ENCODE measurements at places on chromosomes 3 and 15.
A peak's percentile ranks its signal among the peaks of the same experiment; 100 is the strongest.

DNA sequence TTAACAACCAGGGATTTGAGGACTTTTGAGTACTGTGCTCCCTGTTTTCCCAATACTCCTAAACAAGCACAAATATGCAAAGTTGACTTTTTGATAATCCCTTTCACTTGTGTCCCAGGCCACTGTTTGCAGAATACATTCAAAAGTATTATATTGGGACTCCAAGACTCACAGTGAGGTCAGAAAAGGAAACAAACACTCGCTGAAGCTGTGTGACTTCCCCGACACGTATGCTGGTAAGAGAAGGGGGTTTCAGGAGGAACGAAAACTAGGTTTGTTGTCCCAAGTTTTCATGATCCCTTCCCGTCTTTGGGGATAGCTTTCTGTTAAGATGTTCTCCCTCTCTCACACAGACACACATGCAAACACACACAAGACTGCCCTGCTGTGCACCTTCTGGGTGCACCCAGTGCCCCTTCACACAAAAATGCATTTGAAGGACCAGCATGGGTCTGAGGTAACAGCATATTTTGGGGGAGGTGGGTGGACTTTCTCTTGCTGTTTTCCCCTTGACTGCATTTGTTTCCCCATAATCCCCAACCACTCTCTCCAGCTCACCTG is 225.2 kb upstream of the PRICKLE2 start:
- no peak for DNase-seq

- no peak for DNase-seq
Observed at GRCh38 chr3:34568766-34569165, 770.3 kb downstream of the PDCD6IP start.

DNA sequence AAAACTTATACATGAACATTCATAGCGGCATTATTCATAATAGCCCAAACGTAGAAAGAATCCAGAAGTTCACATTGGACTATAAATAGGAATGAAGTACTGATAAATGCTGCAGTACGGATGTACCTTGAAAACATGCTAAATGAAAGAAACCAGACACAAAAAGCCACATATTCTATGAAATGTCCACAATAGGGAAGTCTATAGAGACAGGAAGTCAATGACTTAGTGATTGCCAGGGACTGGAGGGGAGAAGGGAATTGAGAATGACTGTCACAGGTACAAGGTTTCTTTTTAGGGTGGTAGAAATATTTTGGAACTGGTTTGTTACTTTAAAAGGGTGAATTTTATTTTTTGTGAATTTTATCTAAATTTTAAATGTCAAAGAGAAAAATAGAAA is 71.4 kb upstream of the SKOR1 start:
- no peak for DNase-seq

DNA sequence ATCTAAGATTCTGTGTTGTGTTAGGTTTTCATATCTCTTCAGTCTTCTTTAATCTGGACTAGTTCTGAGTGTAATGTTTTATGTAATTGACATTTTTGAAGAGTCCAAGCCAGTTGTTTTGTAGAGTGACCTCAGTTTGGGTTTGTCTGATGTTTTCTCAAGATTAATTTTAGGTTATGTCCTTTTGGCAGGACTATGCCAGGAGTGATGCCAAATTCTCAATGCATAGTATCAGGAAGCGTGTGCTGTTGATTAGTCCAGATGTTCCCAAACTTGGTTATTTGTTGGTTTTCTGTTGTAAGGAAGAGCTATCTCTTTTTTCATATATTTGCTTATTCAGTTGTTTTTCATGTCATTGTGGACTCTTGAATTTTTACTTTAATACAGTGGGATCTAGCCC is 32.6 kb downstream of the NMD3 start:
- DNase-seq = no peak

GRCh38 chr3:126053513-126053912 is 30.4 kb downstream of the SLC41A3 start:
- no peak for DNase-seq

DNA sequence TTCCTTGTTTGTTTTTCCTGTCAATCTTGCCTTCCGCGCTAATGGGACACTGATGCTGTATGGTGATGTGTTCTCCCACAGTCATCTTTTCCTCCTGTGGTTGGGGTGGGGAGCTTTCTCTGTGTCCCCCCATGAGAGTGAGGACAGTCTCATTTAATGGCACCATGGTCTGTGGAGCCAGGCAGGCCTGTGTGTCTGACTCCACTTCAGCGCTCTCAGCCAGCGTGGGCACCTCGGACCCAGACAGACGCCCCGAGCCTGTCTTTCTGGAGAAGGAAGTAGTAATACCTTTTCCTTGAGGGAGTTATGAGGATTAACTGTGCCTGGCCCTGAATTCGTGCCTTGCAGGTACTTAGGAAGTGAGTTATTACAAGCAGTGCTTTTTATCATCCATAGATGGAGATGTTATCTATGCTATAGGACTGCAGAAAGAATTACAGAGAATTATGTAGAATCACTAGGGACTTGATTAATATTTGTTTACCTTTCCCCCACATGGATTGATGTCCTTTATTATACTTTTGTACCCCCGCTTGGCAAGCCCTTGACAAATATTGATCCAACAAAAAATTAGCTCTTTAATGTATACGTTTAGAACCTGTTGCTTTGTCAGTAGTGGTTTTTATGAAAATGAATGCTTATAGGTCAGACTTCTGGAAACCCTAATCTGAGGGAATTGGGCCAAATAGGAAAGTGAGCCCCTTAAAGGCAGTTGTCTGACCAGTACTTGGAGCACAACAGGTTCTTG is 152.4 kb downstream of the PGPEP1L start:
- DNase-seq = no peak

DNA sequence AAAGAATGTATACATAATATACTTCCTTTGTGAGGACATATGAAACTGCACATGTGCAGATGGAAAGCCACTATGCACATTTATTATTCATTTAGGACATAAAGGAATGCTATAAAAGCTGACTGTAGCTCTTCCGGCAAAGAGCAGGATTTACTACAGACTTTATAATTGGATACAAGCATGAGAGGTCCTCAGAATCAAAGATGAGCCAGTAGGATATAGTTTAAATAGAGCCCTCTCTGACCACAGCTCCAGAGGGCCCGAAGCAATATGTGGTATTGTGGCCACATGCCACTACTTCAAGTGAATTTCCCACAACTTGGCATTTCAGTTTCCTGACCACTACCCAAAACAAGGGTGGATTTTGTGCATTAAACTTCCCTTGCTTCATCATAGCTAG is 140.9 kb downstream of the ATP8B4 start:
- DNase-seq = no peak

GRCh38 chr3:4613366-4613765 is 120.2 kb downstream of the ITPR1 start:
- DNase-seq = no peak

DNA sequence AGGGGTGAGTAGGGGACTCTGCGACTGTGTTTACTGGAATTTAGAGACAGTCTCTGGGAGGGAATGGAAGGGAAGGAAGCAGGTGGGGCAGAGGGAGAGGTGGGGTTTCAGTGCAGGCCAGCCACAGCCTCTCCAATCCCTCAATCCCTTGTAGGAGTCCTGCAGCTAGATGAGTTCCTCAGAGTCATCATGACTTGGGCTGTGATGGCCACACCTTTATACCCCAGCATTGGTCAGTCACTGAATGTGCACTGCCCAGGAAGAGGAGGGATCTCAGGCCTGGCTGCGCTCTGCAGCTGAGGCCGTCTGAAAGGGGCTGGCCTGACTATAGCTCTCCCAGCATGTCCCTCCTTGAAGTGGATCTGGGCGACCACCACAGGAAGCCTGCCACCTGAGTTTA is 67.3 kb upstream of the GLCE start:
- no peak for DNase-seq

DNA sequence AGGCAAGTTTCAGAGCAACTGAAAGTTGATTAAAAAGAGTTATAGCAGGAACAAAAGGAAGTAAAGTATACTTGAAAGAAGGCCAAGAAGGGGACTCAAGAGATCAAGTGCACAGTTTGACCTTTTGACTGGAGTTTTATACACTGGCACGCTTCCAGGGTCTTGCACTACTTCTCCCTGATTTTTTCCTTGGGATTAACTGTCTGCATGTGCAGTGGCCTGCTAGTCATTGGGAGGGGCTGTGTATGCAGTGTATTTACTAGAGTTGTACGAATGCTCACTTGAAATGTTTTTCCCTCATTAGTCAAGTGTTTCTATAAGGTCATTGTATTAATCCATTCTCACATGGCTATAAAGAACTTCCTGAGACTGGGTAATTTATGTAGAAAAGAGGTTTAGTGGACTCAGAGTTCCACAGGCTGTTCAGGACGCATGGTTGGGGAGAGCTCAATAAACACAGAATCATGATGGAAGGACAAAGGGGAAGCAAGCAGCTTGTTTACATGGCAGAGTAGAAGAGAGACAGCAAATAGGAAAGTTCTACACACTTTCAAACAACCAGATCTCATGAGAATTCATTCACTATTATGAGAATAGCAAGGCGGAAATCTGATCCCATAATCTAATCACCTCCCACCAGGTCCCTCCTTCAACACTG is 571.8 kb downstream of the ZPLD1 start:
- no peak for DNase-seq

GRCh38 chr3:83514130-83514914 is 1444.5 kb upstream of the CADM2 start:
- no peak for DNase-seq

- no peak for DNase-seq
Observed at GRCh38 chr15:58443308-58443707, 11.5 kb downstream of the LIPC start.

- peak; percentile 63 for DNase-seq
Observed at GRCh38 chr15:39312984-39313383, 267.9 kb upstream of the THBS1 start.

DNA sequence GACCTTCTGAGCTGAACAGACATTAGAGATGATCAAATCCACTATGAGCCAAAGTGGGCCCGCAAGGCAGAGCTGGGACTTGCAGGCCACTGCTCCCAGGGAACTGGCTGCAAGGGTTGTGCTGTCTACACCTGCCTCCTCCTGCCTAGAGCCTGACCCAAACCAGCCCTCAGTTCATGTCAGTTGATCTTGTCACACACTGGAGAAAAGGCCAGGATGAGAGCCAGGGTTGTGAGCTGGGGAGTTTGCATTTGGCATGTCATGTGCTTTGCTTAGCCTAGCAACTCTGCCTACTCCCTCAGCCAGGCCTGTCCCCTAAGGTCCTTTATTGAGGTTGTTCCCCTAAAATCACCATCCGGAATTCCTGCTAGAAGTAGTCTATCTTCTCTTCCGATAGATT is 67.8 kb downstream of the RAB11A start:
- no peak for DNase-seq

GRCh38 chr15:59259137-59259943 is 52.7 kb downstream of the LDHAL6B start:
- no peak for DNase-seq

DNA sequence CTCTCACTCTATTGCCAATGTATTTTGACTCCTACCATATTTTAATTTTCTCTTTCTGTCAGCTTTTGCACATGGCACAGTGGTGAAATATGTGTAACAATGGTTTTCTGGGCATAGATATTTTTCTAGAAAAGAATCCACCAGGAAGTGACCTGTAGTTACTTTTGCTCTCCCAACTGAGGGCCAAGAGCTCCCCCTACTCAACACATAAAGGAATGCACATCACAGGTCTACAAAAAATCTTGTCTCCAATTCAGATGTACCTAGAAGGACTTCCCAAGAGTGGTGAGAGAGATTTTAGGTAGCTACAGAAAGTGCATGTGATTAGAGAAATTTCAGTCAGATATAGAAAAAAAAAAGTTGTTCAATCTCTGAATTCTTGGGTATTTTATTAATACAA is 15.6 kb downstream of the CPA3 start:
- no peak for DNase-seq

DNA sequence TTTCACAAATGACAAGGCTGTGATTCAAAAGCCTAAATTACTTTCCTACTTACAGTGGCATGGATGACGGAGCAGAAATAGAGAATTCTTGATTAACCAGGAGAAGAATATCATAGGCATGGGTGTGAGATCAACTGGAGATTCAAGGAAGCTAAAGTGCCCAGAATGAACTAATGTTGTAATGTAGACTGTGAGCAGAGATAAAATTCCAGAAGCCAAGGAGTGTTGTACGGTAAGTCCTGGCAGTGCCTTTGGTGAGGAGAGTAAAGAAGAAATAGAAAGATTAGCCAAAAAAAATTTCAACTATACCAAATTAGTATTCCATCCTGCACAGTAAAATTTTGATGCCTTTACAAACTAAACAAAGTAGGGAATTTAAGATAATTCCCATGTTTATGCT is 75.9 kb downstream of the ZBTB20 start:
- DNase-seq = no peak

DNA sequence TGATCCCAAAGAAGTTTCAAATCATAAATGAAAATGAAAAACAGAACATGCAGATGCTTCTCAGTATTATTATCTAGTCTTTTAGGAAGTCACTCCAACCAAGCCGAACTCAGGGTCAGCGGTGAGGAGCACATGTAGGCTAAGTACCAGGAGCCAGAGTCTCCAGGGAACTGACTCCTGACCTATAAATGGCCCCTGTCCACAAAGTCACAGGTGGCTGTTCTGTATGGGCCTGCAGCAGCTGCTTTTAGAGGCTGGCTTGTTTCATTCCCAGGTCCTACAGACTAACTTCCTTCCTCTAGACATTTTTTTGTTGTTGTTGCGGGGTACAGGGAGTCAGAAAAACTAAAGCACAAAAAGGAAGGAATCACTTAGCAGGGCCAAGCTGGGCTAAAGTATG is 54.6 kb downstream of the DAPK2 start:
- no peak for DNase-seq

GRCh38 chr3:187913617-187914033 is 168.4 kb upstream of the BCL6 start:
- peak; percentile 20 for DNase-seq

DNA sequence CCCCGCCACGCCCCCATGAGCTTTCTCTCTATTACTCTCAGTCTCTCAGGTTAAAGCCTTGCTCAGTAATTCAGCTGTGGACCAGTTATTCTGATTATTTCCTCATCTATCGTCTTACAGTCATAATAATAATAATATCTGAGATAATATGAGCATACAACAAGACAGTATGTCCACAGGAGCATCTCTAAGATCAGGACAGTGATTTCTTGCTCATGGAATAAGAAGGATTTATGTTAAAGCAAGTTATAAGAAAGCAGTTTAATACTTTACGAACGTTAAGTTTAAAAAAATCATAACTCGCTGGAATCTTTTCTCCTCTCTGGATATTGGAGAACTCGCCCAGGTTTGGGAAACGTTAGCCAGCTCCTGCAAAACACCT is 643 bp upstream of the LMCD1 start:
- no peak for DNase-seq

DNA sequence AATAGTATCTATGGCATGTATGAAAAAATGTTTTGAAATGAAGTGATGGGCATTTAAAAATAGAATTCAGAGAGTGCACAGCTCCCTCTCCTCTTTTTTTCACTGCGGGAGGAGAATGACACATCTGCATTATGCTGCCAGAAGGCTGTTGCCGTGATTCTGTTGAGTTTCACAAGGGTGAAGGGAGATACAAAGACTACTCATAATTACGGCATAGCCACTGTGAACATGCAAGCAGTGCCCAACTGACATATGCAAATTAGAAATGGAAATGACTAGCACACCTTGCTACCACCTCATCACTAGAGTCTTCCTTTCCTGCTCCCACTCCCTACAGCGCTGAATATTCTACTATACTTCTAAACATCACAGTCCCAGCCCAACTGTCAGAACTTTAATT is 20.1 kb downstream of the IFT57 start:
- DNase-seq = no peak

- peak; percentile 39 for DNase-seq
Observed at GRCh38 chr3:177351757-177352158, 154.5 kb upstream of the TBL1XR1 start.

GRCh38 chr3:104447681-104448080 is 919.0 kb upstream of the ALCAM start:
- DNase-seq = no peak
